ENCODE measurements at places on chromosomes 7 and 10.
A peak's percentile ranks its signal among the peaks of the same experiment; 100 is the strongest.

DNA sequence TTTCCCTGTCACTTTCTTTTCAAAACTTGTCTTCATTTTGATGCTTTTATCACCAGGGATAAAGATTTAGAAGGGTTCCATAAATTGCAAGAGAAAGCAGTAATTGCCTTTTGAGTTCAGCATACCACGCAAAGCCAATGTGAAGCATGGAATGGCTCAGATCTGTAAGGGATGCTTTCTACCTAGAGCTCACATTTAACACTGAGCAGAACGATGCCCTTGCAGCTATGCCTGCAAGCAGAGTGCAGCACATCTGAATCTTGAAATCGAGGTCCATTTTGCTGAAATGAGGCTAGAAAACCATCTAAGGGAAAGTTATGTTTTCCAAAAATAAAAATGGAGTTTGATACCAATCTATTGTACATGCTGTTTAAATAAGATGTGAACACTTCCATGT, 171.2 kb upstream of the CELF2 start:
- no peak for DNase-seq

- DNase-seq = no peak
Observed at GRCh38 chr7:8189625-8190024, 72.3 kb downstream of the ICA1 start.

- DNase-seq = no peak
Observed at GRCh38 chr10:60905580-60905979, 38.4 kb downstream of the RHOBTB1 start.

GRCh38 chr10:96709525-96709924, 10.8 kb downstream of the PIK3AP1 start:
- no peak for DNase-seq

GRCh38 chr7:151795168-151795811, 81.6 kb downstream of the PRKAG2 start:
- DNase-seq = peak; percentile 95

All from inflammatory macrophage treated with lipopolysaccharide for 1 hour (primary cell).